Activated CD4-positive, alpha-beta T cell treated with anti-CD3 and anti-CD28 coated beads for 4 hours (primary cell): ENCODE measurements at places on chromosomes 7 and 10.

DNA sequence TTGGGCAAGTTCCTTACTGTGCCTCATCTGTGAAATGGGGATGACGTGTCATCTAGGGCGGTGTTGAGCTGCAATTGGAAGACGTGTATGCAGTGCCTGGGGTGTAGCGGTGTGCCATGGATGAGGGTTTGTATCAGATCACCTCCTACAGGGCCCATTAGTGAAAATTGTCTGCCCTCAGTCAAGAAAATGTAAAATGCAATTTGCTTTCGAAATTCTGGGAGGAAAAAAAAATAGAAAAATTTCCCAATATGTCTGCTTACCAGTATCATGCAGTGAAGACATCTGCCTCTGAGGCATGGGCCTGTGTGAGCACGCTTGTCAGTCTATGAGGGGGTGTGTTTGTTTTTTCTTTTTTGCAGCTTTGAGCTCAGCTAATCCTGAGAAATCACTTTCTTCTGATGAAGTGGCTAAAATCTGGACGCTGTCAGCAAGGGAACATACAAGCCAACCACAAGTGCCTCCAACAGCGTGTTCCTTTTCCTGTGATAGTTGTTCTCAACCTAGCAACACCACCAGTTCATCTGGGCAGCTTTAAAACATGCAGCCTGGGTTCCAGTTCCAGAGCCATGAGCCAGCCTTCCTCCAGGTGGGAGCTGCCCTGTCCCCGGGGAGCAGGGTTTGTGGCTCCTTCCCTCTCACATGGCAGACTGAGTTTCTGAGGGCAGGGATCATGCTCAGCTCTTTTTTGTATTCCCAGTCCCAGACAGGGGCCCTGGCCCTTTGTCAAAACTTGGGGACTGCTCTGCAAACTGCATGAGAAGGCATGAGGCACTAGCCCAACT lies 10.3 kb downstream of the FAM241B start:
- no peak for DNase-seq

GRCh38 chr7:31764462-31764861 lies 77.4 kb downstream of the PPP1R17 start:
- no peak for DNase-seq

DNA sequence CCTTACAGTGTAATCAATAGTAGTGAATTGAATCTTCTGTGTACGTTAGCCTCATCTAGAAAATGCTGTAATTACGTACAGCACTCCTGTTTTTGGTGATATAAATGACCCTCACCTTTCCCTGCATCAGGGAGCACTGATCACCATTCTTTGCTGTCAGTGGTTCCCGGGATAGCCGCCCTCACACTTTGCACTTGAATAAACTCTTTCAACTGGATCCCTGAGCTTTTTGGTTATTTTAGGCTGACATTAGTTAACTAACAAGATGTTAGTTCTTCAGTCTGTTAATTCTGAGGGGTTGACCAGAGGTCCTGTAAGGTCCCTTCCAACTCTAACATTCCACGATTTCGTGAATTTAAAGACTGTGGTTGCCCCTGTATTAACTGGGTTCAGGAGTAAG lies 23.4 kb upstream of the ZC3HAV1 start:
- no peak for DNase-seq

DNA sequence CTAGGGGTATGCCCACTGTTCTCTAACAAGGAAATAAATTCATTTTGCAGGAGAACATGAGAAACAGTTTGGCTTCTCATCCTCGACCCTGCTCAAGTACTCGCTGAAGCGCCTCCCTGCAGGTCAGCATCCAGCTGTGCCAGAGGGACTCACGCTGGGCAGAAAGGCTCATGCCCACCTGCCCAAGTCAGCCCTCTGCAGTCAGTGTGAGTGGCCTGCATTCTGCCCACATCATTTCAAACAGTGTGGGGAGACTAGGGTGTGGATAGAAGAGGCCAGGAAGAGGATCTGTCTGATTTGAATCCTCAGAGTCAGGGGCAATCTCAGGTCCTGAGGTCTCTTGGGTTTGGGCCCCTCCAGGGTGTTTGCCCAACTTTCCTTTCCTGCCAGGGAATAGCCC lies 297.8 kb downstream of the ELMO1 start:
- no peak for DNase-seq

DNA sequence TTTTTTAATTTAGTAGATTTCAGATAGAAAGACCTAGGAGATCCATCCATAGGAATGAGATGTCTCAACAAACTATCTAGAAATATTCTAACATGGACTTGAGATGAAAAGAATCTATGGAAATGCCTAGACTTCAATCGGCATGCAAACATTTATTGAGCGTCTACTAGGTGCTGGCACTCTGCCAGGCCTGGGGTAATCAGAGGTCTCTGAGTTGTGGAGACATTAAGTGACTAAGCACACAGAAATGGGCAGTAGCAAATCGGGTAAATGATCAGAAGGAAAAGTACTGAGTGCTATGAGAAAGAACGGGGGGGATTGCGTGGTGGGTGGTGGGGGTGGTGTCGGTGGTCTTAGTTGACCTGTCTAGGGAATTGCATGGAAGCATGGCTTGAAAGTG lies 466.6 kb downstream of the GALNT17 start:
- DNase-seq, result no peak

- DNase-seq, result no peak
Observed at GRCh38 chr7:105298439-105298894, 90.3 kb downstream of the SRPK2 start.

GRCh38 chr7:142583446-142583845 lies 165.8 kb upstream of the PRSS1 start:
- DNase-seq, result peak; percentile 14

DNA sequence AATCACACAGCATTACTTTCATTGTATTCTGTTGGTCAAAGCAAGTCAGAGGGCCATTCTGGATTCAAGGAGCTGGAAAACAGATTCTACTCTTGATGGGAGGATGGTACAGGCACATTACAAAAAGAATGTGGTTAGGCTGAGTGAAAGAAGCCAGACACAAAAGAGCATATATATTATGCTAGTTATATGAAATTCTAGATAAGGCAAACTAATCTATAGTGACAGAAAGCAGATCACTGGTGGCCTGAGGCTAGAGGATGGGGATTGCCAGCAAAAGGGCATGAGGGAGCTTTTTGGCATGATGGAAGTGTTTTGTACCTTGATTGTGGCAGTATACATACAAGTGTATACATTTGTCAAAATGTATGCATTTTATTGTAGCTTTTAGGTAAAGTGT lies 96.8 kb downstream of the SPAG6 start:
- no peak for DNase-seq

GRCh38 chr10:97828721-97829120 lies 20.9 kb upstream of the GOLGA7B start:
- no peak for DNase-seq

- DNase-seq, result no peak
Observed at GRCh38 chr10:69057261-69057950, 30.5 kb upstream of the SRGN start.

- no peak for DNase-seq
Observed at GRCh38 chr10:43121444-43121843, 16.8 kb upstream of the CSGALNACT2 start.

DNA sequence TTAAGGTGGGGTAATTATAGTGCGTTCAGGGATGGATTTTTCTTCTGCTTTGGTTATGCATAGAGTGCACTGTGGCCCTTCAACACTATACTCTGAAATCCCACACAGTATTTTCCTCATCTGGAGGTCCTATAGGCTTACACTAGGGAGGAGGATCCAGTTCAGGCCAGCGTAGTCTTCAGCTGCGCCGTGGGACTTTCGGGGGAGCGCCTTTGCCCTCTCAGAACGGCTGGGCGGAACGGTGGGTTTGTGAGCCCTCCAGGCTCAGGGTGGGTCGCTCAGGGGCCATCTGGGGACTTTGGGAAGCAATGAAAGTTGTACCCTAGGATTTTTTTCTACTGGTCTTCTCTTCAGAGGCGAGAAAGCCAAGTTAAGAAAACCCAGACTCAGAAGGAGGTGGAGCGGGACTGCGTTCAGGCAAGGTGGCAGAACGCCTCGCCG lies 652 bp upstream of the VPS26A start:
- DNase-seq, result no peak

DNA sequence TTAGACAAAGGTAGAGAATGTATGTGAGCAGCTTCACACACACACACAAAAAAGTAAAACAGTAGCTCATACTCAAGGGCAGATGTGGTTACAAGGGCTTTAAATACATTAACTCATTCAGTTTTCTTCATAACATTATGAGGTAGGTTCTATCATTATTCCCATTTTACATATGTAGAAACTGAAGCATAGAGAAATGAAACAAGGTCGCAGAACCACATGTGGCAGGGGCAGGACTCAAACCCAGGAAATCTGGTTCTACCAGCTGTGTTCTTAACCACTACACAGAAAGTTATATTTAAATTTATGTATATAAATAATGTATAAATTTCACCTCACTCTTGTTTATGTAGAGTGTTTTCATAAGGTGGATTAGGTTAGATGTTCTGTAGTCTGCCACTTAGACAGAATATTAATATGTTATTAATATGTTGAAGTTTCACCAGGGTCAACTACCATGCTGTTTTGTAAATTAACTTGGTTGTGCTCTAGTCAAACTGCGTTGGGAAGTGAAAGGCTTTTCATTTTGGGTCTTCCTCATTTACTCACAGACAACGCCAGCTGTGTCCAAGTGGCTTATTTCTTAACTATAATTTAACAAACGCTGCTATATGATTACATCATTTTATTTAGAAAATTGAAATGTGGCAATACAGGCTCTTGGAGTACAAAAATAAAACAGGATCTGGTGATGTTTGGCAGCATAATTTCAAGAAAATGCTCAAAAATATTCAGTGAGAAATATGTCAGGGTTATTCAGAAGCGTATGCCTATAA lies 138.4 kb downstream of the MDFIC start:
- no peak for DNase-seq

DNA sequence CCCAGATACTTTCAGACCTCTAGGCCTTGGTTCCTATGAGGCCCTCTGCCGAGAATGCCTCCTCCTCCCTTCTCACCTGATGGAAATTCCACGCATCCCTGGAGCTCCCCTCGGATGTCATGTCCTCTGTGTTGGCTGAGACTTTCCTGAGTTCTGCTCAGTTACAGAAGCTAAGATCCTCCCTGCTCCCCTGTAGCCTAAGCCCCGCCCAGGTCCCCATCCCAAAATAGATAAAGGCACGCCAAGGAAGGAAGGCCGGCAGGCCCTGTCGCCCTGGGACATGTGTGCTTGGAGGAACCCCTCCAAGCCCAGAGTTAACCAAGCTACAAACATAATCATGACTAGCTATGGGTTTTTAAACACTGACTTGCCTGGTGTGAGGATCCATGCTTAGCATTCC lies 123.5 kb downstream of the SORBS1 start:
- DNase-seq, result no peak

GRCh38 chr10:62748386-62748785 lies 56.1 kb upstream of the ADO start:
- DNase-seq, result no peak

DNA sequence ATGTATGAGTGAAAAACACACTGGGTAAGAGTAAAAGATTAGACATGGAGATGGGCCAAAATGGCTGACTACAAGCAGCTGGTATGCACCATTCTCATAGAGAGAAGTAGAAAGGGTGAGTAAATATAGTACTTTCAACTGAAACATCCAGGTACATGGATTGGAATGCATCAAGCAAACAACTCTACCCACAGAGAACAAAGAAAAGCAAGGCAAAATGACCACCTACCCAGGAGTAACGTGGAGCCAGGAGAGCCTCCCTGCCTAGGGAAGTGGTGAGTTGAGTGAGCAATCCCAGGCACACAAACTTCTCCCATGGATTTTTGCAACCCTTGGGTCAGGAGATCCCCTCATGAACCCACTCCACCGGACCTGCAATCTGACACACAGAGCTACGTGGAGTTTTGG lies 212.8 kb downstream of the PTN start:
- no peak for DNase-seq

- no peak for DNase-seq
Observed at GRCh38 chr7:155296006-155296787, 1.5 kb upstream of the INSIG1 start.

DNA sequence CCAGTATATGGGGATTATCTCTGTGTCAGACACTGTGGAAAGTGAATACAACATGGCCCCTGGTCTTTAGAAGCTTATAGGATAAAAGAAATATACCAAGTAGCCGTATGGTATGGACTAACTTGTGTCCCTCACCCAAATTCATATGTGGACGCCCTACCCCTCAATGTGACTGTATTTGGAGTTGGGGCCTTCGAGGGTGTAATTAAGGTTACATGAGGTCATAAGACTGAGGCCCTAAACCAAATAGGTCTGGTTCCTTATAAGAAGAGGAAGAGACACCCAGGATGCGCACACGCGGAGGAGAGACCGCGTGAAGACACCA lies 36.3 kb downstream of the ASB13 start:
- DNase-seq, result no peak

GRCh38 chr10:25982107-25982506 lies 48.1 kb downstream of the MYO3A start:
- DNase-seq, result no peak

DNA sequence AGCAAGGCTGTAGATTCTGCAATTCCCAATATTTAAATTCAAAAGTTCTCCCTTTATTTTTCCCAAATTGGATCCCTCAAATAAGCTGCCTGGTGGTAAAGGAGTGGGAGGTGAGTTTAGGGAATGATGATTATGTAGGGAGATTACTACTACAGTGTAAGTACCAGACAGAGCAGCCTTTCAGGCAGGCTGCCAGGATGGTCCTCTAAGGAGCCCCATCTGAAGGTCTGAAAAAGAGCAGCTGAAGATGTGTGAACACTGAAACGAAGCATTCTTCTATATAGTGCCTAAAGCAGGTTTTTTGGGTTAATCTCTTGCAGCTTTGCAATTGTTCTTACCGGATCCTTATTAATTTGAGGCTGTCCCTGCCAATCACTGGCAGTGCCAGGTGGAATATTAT lies 84.7 kb downstream of the CREB5 start:
- no peak for DNase-seq

GRCh38 chr10:72228318-72228751 lies 12.3 kb upstream of the ASCC1 start:
- DNase-seq, result no peak
